Foreskin fibroblast (primary cell): ENCODE measurements at places on chromosomes 6 and 20.
A peak's percentile ranks its signal among the peaks of the same experiment; 100 is the strongest.

GRCh38 chr6:34235307-34236130 is 1.2 kb upstream of the HMGA1 start:
- DNase-seq = peak; percentile 96

DNA sequence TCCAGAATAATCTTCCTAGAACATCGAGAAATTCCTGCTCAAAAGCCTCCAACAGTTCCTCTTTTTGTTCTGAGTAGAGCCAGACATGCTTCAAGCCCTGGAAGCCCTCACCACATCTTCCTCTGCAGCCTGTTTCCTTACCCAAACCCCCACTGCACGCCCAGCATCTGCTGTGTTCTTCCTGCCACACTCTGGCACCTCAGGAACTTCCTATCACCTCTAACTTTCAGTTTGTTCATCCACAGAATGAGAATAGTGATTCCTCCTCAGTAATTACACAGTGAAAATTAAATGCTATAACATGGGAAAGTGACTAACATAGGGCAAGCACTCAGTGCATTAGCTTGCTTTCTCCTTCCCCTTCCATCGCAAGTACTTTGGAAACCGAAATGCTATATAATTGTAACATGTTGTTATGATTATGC is 26.3 kb downstream of the C6orf89 start:
- no peak for DNase-seq

DNA sequence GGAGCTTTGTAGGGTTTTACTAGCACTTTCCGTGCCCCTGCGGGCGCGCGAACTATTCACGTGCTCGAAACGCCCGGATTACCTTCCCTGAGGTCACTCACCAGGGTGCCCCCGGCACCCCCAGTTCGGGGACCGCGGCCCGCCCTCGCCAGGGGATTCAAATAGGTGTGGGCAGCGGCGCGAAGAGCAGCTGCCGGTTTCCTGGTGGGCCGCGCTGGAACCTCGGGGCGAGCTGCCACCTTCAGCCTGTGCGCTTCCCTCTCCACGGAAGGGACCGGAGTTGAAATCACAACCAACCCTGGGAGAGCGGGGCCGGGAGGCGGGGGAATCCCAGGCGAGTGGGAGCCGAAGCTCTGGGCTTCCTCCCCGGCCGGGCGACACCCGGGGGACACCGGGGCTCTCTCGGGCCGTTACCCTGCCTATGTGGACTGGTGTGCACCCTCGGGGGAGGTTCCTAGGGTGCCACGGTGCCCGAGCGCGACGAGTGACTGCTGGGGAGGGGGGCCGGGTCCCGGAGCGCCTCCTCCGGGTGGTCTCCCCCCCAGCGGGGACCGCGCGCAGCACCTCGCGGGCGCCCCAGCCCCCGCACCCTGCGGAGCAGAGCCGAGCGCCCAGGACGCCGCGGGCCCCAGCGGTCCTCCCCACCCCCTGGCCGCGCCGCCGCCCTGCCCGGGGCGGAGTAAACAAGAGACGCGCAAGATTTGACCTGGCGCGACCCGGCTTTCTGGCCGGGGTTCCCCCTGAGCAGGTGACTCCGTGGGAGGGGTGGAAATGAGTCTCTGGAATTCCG is 2.1 kb upstream of the HIVEP2 start:
- DNase-seq = peak; percentile 63

- no peak for DNase-seq
These were observed 179.5 kb upstream of the SYNDIG1 start for GRCh38 chr20:24289737-24290481.

DNA sequence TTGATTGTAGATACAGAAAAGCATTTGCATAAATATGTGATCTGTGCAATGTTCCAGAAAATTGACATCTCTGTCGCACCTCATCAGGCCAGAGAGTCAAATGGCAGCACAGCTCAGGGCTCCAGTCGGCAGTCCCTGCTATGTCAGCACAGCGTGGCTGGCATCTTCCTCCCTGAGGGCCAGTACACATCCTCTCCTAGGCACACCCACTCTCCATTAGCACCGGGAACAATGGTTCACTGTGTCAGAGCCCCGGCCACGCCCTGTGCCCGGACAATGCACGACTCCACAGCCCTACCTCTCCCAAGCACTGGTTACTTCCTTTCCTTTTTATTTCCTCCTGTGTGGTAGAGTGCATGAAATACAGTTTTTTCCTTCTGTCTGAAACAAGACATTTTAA is 114.9 kb downstream of the FOXC1 start:
- DNase-seq = no peak

- no peak for DNase-seq
These were observed 90.9 kb downstream of the DTD1 start for GRCh38 chr20:18678549-18679419.

DNA sequence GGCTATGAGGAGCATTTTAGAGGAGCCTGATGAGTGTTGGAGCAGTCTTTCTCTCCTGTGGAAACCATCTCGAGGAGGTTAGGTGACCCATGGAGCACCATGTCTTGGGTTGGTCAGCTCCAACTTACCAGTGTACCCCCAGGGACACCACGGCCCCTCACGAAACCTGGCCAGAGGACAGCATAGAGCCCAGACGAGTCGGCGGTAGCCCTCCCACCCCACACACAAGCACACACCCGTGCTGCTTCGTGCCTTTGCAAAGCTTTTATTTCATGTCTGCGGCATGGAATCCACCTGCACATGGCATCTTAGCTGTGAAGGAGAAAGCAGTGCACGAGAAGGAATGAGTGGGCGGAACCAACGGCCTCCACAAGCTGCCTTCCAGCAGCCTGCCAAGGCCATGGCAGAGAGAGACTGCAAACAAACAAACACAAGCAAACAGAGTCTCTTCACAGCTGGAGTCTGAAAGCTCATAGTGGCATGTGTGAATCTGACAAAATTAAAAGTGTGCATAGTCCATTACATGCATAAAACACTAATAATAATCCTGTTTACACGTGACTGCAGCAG is 53.6 kb downstream of the EZR start:
- no peak for DNase-seq

DNA sequence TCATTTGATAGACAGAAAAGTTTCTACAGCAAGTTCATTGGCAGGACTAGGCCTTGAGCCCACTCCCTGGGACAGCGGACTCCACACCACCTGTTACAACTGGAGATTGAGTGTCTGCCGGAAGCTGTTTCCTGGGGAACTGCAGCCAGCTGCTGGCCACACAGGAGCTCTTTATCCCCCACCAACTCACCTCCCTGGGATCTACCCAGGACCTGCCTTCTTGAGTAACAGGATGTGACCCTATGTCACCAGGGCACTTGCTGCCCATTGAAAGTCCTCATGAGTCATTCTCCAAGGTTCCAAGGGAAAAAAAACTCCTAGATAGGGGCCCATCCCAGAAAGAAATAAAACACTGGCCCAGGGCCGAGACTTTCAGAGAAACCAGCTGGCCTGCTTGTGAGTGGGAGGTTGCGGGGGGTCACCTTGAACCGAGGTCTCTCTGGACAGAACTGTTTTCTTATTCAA is 37.4 kb upstream of the SLC9A8 start:
- DNase-seq = peak; percentile 77

DNA sequence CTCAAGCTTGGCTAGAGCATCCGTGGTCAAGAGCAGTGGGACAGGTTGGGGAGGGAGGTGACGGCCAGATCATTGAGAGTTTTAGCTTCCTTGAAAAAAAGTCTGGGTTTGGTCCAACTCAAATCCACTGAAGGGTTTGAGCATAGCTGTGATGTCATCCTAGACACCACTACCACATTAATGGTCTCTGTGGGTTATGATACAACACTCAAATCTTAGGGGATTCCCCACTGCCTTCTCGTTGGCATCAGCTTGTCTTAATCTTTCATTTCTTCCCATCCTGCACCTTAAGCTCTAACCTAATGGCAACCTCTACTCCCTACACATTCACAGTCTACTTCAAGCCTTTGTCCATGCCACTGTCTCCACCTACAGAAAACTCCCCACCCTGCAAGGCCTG is 77.3 kb downstream of the BMP6 start:
- DNase-seq = no peak

- DNase-seq = peak; percentile 45
These were observed 23.9 kb upstream of the PRL start for GRCh38 chr6:22320750-22321149.

DNA sequence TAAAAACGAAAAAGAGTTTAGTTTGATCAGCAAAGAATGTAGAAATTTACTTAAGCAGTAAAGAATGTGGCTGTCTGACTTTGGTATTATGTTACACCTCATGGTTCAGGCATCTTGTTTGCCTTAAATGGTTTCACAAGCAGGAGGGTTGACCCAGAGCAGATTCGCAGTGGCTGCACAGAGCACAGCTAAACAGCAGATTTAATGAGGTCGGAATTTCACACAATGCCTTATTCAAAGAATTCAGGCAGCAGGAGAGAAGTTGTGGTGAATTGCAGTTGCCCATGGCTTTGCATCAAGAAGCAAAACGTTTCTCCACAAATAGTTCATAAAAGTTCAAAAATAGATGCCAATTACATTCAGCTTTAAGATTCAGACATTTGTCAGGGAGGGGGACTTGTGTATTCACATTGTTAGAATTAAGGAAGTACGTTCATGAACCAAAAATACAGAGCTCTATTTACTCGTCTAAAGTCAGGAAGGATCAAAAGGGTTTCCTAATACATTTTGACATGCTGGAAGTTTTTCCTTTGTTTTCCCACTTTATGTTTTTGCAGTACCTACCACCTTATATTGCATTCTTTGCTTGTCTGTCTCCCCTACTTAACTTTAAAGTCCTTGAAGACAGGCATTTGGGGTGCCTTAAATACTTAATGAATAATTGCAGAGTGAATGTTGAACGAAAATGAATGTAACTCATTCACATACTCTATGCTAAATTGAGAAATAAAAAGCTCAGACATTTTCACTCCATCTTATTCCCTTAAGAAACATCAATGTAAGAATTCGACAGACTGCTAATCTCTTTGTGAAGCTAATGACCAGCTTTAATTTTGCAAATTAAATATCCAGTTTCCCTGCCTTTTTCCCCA is 1163.6 kb upstream of the CITED2 start:
- peak; percentile 97 for DNase-seq
